ENCODE measurements at places on chromosomes 4 and X.

DNA sequence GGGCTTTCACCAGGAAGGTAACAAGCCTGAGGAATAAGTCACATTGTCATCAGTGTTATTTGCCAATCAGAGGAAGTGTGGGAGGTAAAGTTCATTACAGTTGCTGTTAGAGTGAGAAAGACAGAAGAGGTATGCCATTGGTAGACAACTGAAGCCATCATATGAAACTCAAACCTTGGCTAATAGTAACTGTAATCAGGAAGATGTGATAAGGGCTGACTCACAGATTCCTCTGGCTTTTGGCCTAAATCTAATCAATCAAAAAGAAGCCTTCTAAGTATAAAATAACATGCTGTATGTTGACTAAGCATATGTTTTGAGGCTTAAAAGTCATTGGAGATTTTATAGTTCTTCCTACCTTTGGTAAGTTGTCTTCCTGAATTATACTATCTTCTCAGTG lies 242.8 kb downstream of the PCDH7 start:
- DNase-seq, result no peak

DNA sequence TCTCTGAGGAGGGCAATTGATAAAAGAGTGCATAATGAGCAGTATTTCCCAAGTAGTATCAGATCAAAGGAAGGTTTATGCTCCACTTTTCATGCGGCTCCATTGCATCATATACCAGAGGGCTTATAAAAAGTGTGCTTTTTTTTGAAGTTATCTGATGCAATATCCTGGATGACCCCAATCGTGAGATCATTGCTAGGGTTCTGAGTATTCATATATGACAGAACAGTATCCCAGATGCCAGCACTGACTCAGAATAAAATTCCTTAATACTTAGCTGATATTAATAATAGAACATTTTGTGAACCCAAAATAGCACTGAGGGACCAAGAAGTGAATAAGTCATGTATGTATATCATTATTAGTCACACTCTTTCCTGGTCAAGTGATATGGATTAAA lies 945.5 kb upstream of the AGA start:
- DNase-seq, result no peak

DNA sequence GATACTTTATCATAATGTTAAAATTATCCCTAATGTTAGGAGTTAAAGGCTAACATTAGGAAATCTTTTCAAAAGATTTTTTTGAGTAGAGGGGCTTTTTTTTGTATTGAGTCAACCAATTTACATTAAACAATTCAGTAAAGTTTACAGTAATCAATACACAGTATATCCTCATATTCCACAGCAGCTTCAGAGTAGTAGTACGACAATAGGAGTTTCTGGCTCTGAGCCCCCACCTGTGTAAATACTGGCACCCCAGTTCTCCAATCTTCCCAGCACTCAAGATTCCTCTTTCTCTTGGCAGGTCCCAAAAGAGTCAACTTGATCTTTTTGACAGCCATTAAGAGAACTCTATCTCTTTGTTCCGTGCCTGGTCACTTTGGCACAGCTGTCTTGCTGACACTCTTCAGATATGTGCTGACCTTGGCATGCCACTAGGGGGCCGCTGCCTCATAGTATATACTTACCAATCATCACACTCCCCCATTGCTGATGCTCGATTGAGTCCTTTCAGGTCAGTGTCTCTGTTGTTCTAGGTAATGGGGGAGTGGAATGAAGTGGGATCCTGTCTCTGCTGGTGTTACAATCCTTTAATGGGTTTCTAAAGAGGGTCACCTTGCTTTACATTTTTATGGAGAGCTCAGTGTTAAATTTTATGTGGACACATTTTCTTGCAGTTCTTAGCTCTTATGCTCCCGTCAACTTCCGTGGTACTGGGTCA lies 19.5 kb upstream of the CCNI start:
- peak; percentile 58 for DNase-seq

- no peak for DNase-seq
These were observed 138.3 kb upstream of the PDHA2 start for GRCh38 chr4:95701500-95702170.

GRCh38 chrX:57822398-57822797 lies 87.9 kb downstream of the ZXDA start:
- no peak for DNase-seq

- DNase-seq, result no peak
These were observed 3.0 kb downstream of the PLP2 start for GRCh38 chrX:49174723-49175122.

GRCh38 chrX:84047339-84047738 lies 140.7 kb downstream of the RPS6KA6 start:
- no peak for DNase-seq

- no peak for DNase-seq
These were observed 33.7 kb downstream of the PIGG start for GRCh38 chr4:532588-533317.

- DNase-seq, result no peak
These were observed 138.4 kb upstream of the STX18 start for GRCh38 chr4:4680243-4680642.

- no peak for DNase-seq
These were observed 91.9 kb downstream of the SEL1L3 start for GRCh38 chr4:25770847-25771246.

GRCh38 chr4:80016506-80016905 lies 56.5 kb downstream of the ANTXR2 start:
- no peak for DNase-seq

- no peak for DNase-seq
These were observed 45.9 kb downstream of the VEGFC start for GRCh38 chr4:176746846-176747245.

GRCh38 chr4:155609455-155610059 lies 57.1 kb upstream of the GUCY1A1 start:
- no peak for DNase-seq

GRCh38 chr4:15004739-15005301 lies 2.5 kb downstream of the CPEB2 start:
- peak; percentile 56 for DNase-seq

GRCh38 chrX:17923546-17923945 lies 62.4 kb upstream of the RAI2 start:
- DNase-seq, result no peak

- DNase-seq, result no peak
These were observed 39.1 kb upstream of the ANXA3 start for GRCh38 chr4:78512357-78512920.

DNA sequence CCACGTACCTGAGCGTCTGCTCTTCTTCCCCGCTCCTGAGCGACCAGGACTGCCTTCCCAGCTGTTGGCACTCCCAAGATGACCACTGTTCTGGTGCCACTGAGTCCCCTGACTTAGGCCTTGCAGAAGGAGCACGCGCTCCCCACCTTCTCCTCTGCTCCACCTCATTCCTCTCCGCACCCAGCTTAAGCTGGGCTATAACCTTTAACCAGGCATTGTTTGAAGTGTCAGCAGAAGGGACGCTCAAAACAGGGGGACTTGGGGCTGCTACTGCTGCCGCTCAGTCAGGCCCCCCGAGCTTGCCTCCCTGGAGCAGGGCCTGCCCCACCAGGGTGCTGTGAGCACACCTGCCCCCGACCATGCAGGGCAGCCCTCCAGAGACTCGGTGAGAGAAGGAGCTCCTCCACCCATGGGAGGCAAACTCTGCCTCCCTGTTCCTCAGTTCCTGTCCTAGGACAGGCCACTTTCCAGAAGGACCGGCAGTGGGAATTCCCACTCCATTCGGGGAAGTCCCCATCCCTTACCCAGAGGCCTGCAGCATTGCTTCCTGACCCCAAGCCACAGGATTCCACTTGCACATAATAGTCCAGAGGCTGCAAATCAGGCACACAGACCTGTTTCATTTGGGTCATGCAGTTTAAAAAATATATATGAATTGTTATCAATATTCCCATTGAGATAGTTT lies 99.7 kb upstream of the ENPP6 start:
- DNase-seq, result no peak

GRCh38 chrX:31658360-31658759 lies 586.5 kb upstream of the FTHL17 start:
- DNase-seq, result peak; percentile 73

DNA sequence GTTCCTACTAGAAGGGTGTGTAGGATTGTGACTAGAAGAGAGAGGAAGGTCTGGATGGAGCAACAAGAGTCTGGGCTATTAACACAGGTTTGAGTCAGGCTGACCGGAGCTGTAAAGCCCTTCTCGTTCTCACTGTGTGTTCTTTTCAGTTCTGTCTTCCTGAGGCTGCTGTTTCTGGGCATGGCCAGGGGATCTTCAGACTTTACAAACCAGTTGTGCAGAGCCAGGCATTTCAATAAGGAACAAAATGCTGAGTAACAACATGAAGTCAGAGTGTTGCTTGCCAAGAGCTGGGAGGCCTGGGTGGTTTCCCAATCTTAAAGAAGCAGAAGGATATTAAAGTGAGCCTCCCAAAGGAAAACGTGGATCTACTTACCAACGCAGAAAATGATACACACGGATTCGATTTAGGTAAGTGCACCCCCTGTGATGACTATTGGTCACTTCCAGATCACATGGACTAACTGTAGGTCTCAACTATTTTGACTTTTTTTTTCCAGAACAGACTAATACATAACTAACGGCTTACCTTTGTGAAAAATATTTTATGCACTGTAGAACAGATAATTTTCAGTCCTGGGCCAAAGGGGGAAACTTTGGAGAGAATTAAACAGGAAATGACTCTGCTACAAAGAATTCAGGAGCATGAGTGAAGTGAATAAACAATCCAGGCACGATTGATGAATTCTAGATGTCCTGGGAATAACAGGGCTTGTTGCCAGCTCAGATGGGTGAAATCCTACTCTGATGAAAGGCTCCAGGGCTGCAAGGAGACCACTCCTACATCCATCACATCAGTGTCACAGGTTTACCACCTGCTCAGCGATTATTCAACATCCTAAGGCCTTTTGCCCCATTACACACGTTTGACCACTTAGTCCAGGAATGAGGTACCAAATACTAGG lies 94.5 kb downstream of the ANXA3 start:
- DNase-seq, result no peak

GRCh38 chr4:74013264-74013663 lies 14.8 kb upstream of the CXCL5 start:
- DNase-seq, result no peak

DNA sequence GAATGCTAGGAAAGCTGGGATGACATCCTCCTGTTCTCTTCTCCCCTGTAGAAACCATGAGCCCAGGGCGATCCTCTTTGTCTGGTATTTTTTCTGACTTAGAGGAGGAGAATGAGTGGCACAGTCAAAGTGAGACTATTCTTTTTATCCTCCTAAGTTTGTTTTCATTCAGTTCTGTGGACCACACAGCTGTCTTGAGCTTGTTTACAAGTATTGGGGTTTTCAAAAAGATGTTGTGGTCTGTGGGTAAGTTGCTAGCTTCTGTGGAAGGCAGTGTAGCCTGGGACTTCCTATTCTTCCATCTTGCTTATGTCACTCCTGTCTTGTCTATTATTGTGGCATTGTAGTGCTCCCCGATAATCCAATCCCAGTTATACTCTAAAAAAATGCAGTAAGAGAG lies 223.0 kb downstream of the PAPSS1 start:
- no peak for DNase-seq

GRCh38 chrX:104270212-104270611 lies 15.5 kb upstream of the ESX1 start:
- DNase-seq, result no peak

DNA sequence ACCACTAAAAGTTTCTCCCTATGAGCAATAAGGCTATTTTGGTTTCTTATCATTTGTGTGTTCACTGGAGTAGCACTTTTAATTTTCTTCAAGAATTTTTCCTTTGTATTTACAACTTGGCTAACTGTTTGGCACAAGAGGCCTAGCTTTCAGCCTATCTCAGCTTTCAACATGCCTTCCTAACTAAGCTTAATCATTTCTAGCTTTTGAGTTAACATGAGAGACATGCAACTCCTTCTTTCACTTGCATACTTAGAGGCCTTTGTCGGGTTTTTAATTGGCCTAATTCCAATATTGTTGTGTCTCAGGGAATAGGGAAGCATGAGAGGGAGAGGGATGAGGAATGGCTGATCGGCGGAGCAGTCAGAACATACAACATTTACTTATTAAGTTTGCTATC lies 349.8 kb downstream of the OPHN1 start:
- no peak for DNase-seq

DNA sequence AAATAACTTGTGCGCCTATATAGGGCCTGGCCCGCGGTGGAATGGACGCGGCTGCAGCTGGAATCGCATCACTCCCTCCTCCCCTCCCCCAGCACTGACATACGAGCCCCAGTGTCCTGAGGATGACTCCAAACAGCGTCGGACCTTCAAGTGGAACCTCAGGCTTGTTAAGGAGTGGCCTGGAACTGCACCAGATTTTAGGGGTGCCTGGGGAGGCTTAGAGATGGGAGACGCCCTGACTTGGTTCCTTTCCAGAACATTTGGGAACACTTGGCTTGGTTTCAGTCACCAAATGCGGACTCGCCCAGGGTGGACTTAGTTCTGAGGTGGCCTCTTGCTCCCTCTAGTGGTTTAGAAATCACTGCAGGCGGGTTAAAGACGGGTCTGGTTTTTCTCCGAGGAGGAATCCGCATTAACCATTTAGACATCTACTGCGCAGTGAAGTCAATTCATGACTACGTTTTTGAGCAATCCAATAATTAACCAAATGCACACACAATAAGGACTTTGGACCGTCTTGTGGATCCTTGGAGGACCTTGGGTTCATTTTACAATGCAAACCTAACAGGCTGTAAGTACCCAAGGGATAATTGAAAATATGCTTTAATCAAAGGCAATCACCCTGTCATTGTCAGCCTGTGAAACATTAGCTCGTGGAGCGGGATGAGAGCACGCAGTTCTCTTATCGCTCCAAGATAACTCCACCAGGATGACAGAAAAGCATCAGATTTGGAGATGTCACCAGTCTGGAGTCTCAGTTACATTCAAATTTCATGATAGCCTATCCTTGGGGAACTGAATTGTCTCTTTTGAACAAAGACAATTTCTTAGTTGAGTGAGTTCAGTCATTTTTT lies 11.2 kb upstream of the PDGFRA start:
- DNase-seq, result peak; percentile 71

DNA sequence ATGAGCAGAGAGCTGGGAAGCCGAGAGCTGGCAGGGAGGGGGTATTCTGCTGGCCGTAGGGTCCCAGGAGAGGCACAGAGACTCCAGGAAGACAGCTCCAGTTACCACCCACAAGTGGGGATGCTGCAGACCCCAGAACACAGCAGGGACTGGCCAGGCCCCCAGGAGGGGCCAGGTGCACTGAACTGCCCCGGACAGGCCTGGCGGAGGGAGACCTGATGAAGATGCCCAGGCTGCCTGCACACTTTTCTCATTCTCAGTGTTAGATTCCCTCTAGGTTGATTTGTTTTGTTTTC lies 110.8 kb downstream of the CPZ start:
- no peak for DNase-seq

DNA sequence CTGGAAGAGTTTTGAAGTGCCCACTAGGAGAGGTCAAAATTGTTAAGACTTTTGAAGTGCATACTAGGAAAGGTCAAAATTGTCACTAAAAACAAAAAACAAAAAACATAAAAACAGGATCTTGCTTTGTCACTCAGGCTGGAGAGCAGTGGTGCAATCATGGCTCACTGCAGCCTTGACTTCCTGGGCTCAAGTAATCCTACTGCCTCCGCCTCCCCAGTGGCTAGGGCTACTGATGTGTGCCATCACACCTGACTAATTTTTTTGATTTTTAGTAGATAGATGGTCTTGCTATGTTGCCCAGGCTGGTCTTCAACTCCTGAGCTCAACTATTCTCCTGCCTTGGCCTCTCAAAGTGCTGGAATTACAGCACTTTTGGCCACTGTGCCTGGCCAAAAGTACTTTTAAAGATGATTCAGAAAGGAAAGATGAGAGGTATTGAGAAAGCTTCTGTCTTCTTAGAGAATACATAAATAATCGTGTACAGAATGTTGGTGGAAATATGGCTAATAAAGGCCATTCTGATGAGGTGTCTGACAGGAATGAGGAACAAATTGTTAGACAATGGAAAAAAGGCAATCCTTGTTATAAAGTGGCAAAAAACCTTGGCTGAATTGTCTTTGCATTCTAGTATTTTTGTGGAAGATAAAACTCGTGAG lies 43.3 kb upstream of the STX18 start:
- no peak for DNase-seq

Data from hippocampal formation (tissue), 2 donors.